ENCODE measurements at places on chromosomes 13 and 19. TPM values are rescaled to one million over a fixed set of nuclear protein-coding genes. Genes with fewer than 3 reads are reported as not detected.

The OR4F17 gene
- not detected for polyA plus RNA-seq

The YJEFN3 gene
- polyA plus RNA-seq = 7.5 TPM

The COPE gene
- polyA plus RNA-seq = 114 TPM

The FREM2 gene
- not detected for polyA plus RNA-seq

The ZGLP1 gene
- 1.9 TPM for polyA plus RNA-seq

The PRX gene
- polyA plus RNA-seq = 1.8 TPM

The CYSLTR2 gene
- not detected for polyA plus RNA-seq

The TEX101 gene
- not detected for polyA plus RNA-seq

The NAPSA gene
- polyA plus RNA-seq = 1.5 TPM

The RGCC gene
- polyA plus RNA-seq = 0.46 TPM

The SLITRK6 gene
- 0.66 TPM for polyA plus RNA-seq

The SIGLEC9 gene
- not detected for polyA plus RNA-seq

The MBD3L4 gene
- not detected for polyA plus RNA-seq

The ZNF302 gene
- polyA plus RNA-seq = 24.2 TPM

The CD70 gene
- polyA plus RNA-seq = 25.0 TPM

The ZNF90 gene
- polyA plus RNA-seq = not detected

The C5AR2 gene
- polyA plus RNA-seq = 0.25 TPM

The RHPN2 gene
- 60.5 TPM for polyA plus RNA-seq

The C1QTNF9 gene
- polyA plus RNA-seq = not detected

The ZNF433 gene
- not detected for polyA plus RNA-seq

The KLK15 gene
- not detected for polyA plus RNA-seq

The CCDC169 gene
- polyA plus RNA-seq = 1.7 TPM

The LRRC4B gene
- 0.97 TPM for polyA plus RNA-seq

The LILRA2 gene
- not detected for polyA plus RNA-seq

The ATG4D gene
- 10.7 TPM for polyA plus RNA-seq

The ZNF296 gene
- 2.7 TPM for polyA plus RNA-seq

The PSG2 gene
- polyA plus RNA-seq = not detected
